ENCODE measurements at places on chromosomes 3 and 15. TPM values are rescaled to one million over a fixed set of nuclear protein-coding genes. Genes with fewer than 3 reads are reported as not detected.

Gene PLSCR5
- total RNA-seq = not detected

Gene GOLGA8H
- total RNA-seq = not detected

Gene BTLA
- 0.34 TPM for total RNA-seq

DNA sequence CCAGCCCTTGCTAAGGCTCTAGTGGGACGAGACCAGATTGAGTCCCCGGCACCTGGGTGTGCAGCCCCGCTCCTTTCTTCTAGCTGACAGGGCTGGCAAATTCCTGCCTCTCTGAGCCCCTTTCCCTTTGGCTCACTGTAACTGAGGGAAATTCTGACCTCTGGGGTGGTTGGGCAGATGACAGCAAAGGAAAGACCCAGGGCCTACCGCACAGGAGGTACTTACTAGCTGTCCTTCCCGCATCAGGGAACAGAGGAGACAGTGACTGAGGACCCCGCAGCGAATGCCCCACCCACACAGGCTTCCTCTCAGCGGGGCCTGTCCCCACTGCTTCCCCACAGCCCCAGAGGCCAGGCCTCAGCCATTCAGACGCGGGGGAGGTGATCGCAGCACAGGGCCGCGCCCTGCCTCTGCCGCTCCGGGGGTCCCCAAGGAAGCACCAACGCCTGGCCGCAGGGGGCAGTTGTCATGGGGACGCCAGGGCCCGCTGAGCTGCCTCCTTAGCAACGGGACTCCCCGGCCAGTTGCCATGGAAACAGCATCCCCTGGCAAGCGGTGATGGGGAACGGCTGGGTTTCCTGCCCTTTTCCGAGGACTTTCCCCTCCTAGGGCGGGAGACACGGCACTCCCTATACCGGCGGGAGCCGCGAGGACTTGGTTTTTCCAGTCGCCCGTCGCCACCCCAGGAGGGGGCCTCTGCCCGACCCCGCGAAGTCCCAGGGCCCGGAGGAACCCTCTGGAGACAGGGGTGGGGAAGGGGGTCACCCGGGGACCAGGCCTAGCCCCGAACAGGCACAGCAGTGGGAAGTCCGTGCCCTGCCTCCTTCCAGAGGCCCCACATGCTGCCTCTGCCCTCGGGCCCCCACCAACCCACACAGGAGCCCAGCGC is 50.1 kb downstream of the HCN4 start:
- H3K4me1 ChIP-seq = no peaks in the 10 kb centered on the region
- DNase-seq = peak; percentile 17
- no peaks in the 10 kb centered on the region for H3K27me3 ChIP-seq
- no peak overlapping the region for H3K4me3 ChIP-seq

DNA sequence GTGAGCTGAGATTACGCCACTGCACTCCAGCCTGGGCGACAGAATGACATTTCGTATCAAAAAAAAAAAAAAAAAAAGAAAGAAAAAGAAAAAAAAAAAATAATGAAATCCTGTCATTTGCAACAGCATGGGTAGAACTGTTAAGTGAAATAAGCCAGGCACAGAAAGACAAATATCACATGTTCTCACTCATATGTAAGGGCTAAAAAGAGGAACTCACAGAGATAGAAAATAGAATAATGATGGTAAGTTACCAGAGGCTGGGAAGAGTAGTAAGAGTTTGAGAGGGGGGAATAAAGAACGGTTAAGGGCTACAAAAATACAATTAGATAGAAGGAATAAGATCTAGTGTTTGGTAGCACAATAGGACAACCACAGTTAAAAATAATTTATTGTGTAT is 19.7 kb downstream of the DENND6A start:
- no peaks in the 10 kb centered on the region for H3K36me3 ChIP-seq
- no peak overlapping the region for H3K27ac ChIP-seq
- H3K4me3 ChIP-seq = no peak overlapping the region
- no peaks in the 10 kb centered on the region for H3K27me3 ChIP-seq
- peaks cover 4% of the 10 kb centered on the region for H3K4me1 ChIP-seq
- no peak for DNase-seq

GRCh38 chr3:191348098-191348497 is 17.8 kb upstream of the UTS2B start:
- no peaks in the 10 kb centered on the region for H3K27me3 ChIP-seq
- peaks cover 17% of the 10 kb centered on the region for H3K4me1 ChIP-seq
- no peak overlapping the region for H3K4me3 ChIP-seq
- H3K36me3 ChIP-seq = no peaks in the 10 kb centered on the region

GRCh38 chr3:195172039-195172684 is 98.8 kb downstream of the XXYLT1 start:
- no peak for DNase-seq
- H3K27me3 ChIP-seq = no peaks in the 10 kb centered on the region
- no peak overlapping the region for H3K27ac ChIP-seq
- no peaks in the 10 kb centered on the region for H3K36me3 ChIP-seq
- no peaks in the 10 kb centered on the region for H3K4me1 ChIP-seq

DNA sequence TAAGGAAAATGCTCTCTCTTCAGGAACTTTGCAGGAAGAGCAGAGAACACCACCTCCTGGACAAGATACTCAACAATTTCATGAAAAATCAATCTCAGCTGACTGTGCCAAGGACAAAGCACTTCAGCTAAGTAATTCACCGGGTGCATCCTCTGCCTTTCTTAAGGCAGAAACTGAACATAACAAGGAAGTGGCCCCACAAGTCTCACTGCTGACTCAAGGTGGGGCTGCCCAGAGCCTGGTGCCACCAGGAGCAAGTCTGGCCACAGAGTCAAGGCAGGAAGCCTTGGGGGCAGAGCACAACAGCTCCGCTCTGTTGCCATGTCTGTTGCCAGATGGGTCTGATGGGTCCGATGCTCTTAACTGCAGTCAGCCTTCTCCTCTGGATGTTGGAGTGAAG is 200.5 kb downstream of the AKAP13 start:
- H3K27me3 ChIP-seq = no peaks in the 10 kb centered on the region
- DNase-seq = no peak
- peak overlapping the region; percentile 96 for H3K27ac ChIP-seq
- no peaks in the 10 kb centered on the region for H3K36me3 ChIP-seq

DNA sequence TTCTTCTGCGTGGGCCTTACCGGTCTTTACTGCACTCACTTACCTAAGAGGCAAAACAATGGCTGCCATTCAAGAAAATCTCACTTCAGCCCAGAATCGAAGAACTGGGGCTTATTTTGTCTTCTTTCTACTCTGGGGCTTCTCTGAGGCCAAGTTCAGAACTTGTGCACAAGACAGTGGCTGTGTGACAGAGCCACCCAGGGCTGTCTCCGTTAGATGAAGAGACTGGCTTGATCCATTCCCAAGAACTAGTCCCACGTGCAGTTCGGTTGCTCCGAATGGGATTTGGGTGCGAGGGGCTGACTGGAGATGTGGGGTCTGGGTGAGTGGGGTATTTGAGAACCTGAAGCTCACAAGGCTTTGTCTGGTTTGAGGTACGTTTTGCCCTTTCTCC is 795 bp upstream of the TCF12 start:
- H3K27ac ChIP-seq = peak overlapping the region; percentile 96
- peaks cover 12% of the 10 kb centered on the region for H3K4me1 ChIP-seq
- no peaks in the 10 kb centered on the region for H3K36me3 ChIP-seq
- DNase-seq = peak; percentile 26
- H3K27me3 ChIP-seq = no peaks in the 10 kb centered on the region

DNA sequence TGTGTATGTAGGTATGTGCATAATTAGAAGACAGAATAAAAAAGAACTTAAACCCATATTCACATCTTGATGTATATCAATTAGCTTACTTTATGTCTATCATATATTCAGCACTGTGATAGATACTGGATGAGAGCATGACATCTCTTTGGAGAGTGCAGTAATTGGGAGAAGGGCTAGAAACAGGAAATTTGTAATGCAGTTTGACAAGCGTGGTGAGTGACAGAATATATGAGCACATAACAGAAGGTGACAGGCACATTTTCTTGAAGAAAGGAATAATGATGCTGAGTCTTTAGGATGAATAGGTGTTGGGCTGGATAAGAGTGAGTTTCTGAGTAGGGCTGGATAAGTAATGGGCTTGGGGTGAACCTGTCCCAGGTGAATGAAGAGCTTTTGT is 680.3 kb upstream of the ZNF385D start:
- H3K4me1 ChIP-seq = no peaks in the 10 kb centered on the region
- H3K4me3 ChIP-seq = no peak overlapping the region
- no peak for DNase-seq
- H3K27me3 ChIP-seq = no peaks in the 10 kb centered on the region
- no peak overlapping the region for H3K27ac ChIP-seq

GRCh38 chr3:159168788-159169187 is 366.9 kb downstream of the MFSD1 start:
- DNase-seq = no peak
- H3K4me1 ChIP-seq = peaks cover 6% of the 10 kb centered on the region
- H3K27ac ChIP-seq = no peak overlapping the region
- H3K4me3 ChIP-seq = no peak overlapping the region
- no peaks in the 10 kb centered on the region for H3K36me3 ChIP-seq

GRCh38 chr3:151379083-151379734 is 5.3 kb downstream of the P2RY12 start:
- no peak overlapping the region for H3K4me3 ChIP-seq
- no peak for DNase-seq
- no peaks in the 10 kb centered on the region for H3K4me1 ChIP-seq
- no peaks in the 10 kb centered on the region for H3K27me3 ChIP-seq
- no peak overlapping the region for H3K27ac ChIP-seq

DNA sequence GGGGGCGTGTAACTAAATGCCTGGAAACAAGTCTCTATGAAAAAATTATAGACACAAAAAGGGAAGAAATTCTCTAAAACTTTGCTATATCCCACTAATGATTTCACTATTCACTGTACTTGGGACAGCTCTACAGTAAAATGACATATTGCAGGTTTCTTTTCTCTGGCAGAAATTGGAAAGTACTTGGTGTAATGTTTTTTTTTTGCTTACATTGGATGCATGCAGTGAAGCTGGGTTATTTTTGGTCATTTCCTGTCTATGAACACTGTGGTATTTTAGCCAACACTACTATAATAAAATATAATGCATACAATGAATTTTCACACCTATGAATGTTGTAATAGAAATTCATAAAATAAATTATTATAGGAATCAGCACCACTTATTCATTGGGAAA is 109.7 kb downstream of the LRRC49 start:
- H3K4me3 ChIP-seq = no peak overlapping the region
- no peaks in the 10 kb centered on the region for H3K4me1 ChIP-seq

DNA sequence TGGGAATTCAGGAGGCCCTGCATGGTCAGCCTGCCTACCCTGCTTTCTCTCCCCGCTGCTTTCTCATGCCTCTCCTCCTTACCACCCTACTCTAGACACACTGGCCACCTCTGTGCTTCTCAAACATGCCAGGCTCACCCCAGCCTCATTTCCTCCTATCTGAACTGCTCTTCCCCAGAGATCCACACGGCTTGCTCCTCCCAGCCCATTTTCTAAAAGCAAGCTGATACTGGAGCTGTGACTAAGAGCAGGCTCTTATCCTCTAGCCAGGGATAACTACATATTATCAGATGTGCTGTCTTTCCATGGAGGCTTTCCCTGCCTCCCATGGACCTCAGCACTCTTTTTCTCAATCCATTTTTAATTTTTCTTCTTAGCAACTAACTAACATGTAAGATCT is 85.9 kb downstream of the BOC start:
- H3K4me1 ChIP-seq = no peaks in the 10 kb centered on the region
- no peak for DNase-seq
- H3K27me3 ChIP-seq = no peaks in the 10 kb centered on the region
- no peak overlapping the region for H3K27ac ChIP-seq
- no peak overlapping the region for H3K4me3 ChIP-seq

DNA sequence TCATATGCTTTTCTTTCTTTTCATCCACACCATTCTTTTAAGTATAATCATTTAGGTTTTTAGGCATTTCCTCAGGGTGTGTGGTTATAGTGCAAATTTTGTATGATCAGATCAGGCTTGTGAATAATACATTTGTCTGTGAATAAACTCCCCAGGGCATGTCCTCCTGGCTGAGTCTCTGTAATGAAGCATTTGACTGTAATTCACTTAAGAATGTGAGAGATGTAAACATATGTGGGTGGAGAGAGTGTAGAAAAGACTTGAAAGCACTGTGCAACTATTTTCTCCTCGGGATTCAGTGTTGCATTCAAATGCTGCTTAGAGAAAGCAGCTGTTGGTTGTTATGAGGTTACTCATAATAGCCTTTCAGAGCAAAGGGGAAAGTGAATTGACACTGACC is 996.5 kb downstream of the TUSC7 start:
- H3K4me1 ChIP-seq = no peaks in the 10 kb centered on the region
- DNase-seq = no peak
- H3K27ac ChIP-seq = no peak overlapping the region
- no peaks in the 10 kb centered on the region for H3K36me3 ChIP-seq
- no peaks in the 10 kb centered on the region for H3K27me3 ChIP-seq

DNA sequence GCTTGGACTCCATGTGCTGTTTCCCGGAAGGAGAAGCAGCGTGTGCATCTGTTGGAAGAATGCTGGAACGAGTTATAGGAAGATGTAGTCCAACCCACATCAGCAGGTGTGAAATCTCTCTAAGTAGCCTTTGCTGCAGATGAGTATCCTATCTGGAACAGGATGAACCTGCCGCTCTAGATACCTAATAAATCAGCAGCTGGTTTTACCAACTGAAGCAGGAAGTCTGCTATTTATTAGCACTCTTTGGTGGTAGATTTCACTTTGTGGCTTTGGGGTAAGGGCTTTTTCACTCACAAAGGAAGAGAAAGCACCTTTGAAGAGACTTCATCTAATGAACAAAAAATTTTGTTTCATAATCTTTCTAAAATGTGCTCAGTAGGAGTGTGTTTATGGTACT is 66.4 kb downstream of the DCUN1D1 start:
- no peak overlapping the region for H3K27ac ChIP-seq
- DNase-seq = no peak
- H3K27me3 ChIP-seq = no peaks in the 10 kb centered on the region
- no peak overlapping the region for H3K4me3 ChIP-seq
- H3K4me1 ChIP-seq = no peaks in the 10 kb centered on the region

DNA sequence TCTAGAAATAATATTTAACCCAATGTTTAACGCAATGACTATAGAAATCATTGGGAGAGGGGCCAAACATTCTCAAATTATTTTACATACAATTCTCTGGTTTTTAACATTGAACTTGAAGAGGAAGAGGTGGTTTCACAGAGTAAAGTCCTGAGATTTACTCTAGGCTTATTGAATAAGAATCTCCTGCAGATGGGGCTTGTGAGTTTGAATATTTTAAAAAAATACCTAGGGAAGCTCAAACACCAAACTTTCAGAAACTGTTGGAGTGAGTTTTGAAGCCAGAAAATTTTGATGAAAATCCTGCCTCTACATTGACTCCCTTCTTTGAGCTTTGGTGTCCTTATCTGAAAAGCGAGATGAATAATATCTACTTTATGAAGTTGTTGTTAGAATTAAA is 906.6 kb downstream of the TUSC7 start:
- DNase-seq = no peak
- H3K27me3 ChIP-seq = no peaks in the 10 kb centered on the region
- H3K27ac ChIP-seq = no peak overlapping the region
- no peaks in the 10 kb centered on the region for H3K36me3 ChIP-seq
- no peaks in the 10 kb centered on the region for H3K4me1 ChIP-seq

- DNase-seq = no peak
- H3K27ac ChIP-seq = no peak overlapping the region
- H3K36me3 ChIP-seq = no peaks in the 10 kb centered on the region
- no peaks in the 10 kb centered on the region for H3K4me1 ChIP-seq
- no peaks in the 10 kb centered on the region for H3K27me3 ChIP-seq
These were observed 87.0 kb upstream of the DNAJC19 start for GRCh38 chr3:181076558-181076957.
